Fibroblast of the aortic adventitia (primary cell): ENCODE measurements at places on chromosomes 1 and 21. TPM values are rescaled to one million over a fixed set of nuclear protein-coding genes. Genes with fewer than 3 reads are reported as not detected.

The OR2L3 gene
- total RNA-seq, result not detected in 2 replicates

The CYP2J2 gene
- total RNA-seq, result 0.09 TPM in 1 of 2 replicates, not detected in the other

The CASQ1 gene
- 0.18 TPM in 1 of 2 replicates, not detected in the other for total RNA-seq

The CYP4A11 gene
- total RNA-seq, result not detected in 2 replicates

The HRNR gene
- total RNA-seq, result not detected in 2 replicates

The TNFAIP8L2 gene
- total RNA-seq, result not detected in 2 replicates
